Activated CD4-positive, alpha-beta T cell treated with anti-CD3 and anti-CD28 coated beads, Interleukin-2, Interleukin-4, amounts not matched to agents 100 ng/mL and 50 ng/mL, durations not matched to agents 16 hours and 8 hours (primary cell): ENCODE measurements at places on chromosomes 3 and 15.

DNA sequence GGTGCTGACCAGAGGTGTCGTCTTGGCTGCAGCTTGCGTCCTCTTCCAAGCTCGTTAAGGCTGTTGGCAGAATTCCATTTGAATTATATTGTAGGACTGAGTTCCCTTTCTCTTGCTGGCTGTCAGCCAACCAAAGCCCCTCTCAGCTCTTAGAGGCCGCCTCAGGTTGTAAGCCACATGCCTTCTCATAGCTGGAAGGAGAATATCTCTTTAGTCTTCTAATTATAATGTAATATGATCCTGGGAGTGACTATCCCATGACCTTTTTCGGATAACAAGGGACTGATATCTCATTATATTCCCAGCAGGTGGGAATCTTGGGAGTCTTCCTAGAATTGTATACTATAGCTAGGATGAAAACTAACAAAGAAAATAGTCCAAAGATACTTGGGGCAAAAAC, 4.8 kb downstream of the SCG5 start:
- no peak for DNase-seq

DNA sequence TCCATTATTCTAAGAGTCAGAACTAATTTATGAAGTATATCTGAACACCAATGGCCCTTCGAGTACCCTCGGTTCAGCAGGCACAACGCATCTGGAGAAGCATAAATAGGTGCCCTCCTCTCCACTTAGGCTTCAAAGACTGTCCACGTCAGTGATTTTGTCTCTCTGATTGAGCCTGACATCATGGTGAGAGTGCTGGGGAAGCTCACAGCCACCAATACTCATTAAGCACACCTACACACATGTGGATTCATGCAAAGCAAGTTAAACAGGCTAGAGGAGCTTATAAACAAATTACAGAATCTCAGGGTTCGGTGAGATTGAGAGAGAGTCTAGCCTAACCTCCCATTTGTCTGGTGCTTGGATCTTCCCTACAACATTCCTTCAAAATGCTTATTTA, 3.6 kb downstream of the CLDN1 start:
- DNase-seq, result no peak

GRCh38 chr15:63603516-63603915, 6.3 kb downstream of the FBXL22 start:
- no peak for DNase-seq

GRCh38 chr3:189122526-189123205, 49.1 kb upstream of the TPRG1 start:
- no peak for DNase-seq

- DNase-seq, result no peak
These were observed 332.4 kb upstream of the IGF1R start for GRCh38 chr15:98315971-98316370.

DNA sequence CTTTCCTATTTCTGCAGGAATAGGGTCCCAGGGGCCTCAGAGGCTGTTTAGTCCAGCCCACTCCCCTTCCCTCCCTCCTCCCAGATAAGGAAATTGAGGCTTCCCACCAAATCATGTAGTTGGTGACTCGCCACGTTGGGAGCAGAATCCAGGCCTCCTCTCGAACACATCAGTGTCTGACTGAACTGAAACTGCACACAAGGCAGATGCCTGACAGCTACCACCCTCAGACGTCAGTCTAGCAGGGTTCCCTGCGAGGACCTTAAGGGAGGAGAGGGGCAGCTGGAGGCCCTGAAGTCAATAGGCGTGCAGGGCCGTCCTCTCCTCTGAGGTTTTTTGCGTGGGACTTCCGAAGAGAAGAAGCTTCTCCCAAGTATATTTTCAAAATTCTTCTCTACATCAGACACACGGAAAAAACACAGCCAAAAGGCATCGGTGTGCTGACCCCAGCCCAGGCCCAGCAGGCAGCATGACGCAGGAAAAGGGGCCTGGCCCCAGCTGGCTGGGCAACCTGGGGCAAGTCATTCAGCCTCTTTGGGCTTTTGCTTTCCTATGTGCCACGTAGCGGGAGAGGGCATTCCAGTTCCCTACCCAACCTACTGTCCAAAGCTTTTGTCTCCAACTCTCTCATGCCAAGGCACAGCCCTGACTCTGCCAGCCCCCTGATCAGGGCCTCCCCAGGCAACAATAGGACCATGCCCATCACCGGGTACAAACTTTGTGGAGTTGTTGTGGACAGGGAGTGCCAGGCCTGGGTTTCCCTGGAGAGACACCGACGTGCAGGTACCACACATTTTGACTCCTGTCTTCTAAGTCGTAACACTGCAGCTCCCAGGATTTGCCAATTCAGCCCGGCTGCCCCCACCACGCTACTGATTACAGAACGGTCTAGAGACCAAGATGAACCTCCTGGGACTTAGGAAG, 283.1 kb downstream of the XXYLT1 start:
- no peak for DNase-seq

DNA sequence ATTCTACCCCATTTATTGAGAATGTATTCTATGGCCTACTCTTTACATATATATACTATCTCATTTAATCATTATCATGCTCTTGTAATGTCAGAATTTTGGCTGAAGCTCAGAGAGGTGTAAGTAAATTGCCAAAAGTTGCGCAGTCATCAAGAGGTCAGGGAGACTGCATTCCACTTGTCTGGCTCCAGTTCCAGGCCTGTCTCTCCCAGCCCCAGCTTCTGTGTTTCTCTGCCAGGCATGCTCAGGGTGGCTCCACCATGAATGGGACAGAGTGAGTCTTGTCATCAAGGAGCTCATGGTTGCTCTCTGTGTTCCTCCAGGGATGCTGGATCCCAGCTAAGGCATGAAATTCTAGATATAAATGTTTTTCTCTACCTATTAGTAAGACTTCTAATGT, 635.1 kb upstream of the MDFIC2 start:
- DNase-seq, result no peak

- DNase-seq, result peak; percentile 25
These were observed 30.3 kb downstream of the SYNM start for GRCh38 chr15:99135194-99135593.
